ENCODE measurements at places on chromosomes 16 and 17. TPM values are rescaled to one million over a fixed set of nuclear protein-coding genes. Genes with fewer than 3 reads are reported as not detected.
A peak's percentile ranks its signal among the peaks of the same experiment; 100 is the strongest.

Gene CFAP52
- not detected for total RNA-seq

GRCh38 chr16:69443927-69444631 lies 19.7 kb downstream of the CYB5B start:
- DNase-seq, result peak; percentile 35

DNA sequence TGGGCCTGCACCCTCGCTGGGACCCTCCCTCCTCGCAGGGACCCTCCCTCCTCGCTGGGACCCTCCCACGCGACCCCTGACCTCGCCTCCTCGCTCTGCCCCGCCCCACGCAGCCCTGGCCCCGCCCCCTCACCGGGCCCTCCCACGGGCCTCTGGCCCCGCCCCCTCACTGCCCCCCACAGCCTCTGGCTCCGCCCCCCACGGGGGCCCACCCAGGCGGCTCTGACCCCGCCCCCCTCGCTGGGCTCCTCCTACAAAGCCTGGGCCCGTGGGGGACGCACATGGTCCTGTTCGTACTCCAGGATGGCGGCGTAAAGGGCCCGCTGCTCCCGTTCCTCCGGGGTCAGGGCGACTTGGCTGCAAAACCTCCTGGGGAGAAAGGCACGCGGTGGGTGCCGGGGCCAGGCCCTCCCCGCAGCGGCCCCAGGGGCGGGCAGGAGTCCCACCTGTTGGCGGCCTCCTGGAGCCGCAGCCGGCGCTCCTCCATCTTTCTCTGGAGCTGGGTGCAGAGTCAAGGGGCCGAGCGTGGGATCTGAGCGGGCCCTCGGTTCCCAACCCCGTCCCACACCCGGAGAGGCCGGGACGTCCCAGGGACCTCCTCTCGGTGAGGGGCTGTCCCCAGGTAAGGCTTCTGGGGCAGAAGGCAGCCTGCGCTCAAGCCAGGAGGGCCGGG lies 9.0 kb downstream of the VPS9D1 start:
- DNase-seq, result peak; percentile 76

DNA sequence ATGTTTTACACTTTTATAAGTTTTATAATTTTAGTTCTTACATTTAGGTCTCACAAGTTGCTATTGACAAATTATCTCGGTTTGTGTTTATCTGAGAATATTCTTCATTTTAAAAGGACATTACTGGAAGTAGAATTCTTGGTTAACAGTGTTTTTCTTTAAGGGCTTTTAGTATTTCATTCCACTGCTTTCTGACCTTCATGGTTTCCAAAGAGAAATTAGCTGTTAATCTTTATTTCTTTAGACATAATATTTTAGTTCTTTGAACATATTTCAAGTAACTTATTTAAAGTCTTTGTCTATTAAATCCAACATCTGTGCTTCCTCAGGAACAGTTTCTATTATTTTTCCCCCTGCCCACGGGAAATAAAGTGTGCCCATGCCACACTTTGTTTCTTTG lies 240.1 kb upstream of the AXIN2 start:
- no peak for DNase-seq

- peak; percentile 29 for DNase-seq
Observed at GRCh38 chr17:8072729-8073461, 14.6 kb downstream of the ALOX12B start.

DNA sequence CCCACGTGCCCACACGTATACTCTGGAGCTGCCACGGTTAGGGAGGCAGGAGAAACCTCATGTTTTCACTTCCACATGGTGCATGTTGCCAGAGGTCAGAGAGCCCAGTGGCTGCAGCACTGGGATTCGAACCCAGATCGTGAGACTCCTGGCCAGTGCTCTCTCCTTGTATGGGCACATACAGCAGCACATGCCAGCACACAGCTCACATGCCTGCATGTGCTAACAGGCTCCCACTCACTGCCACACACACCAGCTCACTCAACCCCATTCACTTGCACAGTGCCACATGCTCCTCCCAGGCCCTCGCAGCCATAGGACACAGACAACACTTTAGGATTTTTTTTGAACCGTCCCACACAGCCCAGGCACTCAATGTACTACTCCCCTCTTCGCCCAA lies 49.5 kb upstream of the MRPS23 start:
- no peak for DNase-seq

GRCh38 chr16:15948532-15949209 lies 745 bp upstream of the ABCC1 start:
- peak; percentile 20 for DNase-seq

- DNase-seq, result no peak
Observed at GRCh38 chr16:89655062-89655643, 2.4 kb downstream of the CHMP1A start.

All from activated CD4-positive, alpha-beta T cell treated with anti-CD3 and anti-CD28 coated beads, Interleukin-2, amount 10 ng/mL, durations not matched to agents 7 days and 5 days (primary cell).